ENCODE measurements at places on chromosomes 3 and 15.

GRCh38 chr15:86010398-86010797, 69.3 kb upstream of the AGBL1 start:
- no peak for DNase-seq

DNA sequence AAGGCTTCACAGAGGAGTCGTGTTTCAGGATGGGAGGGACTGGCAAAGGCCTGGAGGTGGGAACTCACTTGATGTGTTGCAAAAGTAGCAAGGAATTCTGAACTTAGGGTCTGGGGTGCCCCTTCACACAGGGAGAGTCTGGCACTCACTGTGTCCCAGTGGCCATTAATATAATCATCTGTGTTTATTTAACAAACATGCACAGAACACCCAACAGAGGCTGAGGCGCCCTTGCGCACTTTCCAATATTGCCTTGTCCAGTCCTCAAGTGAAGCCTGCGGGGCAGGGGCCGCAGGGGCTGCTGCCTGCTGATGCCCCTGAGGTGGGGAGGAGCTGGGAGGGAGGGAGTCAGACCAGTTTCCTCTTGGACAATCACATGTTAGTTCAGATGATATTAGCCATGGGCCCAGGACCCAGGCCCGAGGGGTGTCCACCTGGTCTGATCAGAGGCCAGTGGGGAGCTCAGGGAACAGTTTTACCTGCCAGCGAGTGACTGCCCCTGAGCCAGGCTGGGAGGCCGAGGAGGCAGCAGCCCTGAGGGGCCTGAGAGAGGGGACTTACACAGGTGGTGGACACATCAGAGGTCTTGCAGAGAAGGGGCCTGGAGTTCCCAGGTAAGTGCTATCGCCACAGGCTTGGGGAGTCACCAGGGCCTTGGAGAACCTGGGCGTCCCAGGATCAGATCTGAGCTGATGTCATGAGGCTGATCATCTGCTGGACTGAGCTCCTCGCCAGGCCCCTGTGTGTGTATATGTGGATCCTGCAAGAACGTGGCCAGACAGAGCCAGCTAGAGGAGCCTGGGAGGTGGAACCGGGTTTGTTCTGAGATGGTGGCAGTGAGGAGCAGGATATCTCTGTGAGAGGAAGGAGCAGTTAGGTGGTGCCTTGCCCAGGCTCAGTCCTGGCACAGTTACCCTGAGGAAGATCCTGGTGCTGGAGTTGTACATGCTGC, 13.8 kb upstream of the TXNRD3 start:
- no peak for DNase-seq

DNA sequence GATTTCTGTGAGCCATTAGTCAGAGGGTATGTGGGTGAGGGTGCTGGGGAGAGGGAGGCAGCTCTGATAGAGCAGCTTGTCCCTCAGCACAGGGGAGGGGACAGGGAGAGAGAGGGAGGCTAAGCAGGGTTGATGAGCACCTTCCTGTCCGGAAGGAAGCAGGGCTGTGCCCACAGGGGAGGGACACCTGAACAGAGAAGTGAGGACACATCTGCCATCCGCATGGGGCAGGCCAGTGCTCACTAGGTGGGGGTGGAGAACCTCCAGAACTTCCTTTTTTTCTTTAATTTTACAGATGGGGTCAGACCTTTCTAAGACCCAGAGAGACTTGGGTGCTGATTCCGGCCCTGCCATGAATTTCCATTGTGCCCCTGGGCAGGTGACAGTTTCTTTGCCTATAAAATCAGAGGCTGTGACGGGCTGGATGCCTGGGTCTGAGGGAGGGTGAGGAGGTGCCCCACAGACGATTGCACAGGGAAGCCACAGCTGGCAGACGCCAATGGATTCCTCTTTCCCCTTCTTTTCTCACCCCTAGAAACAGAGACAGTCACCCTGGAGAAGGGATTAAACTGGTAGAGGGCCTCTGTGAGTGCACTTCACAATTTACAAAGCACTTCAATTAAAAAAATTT, 4.1 kb upstream of the TGM5 start:
- DNase-seq = no peak

DNA sequence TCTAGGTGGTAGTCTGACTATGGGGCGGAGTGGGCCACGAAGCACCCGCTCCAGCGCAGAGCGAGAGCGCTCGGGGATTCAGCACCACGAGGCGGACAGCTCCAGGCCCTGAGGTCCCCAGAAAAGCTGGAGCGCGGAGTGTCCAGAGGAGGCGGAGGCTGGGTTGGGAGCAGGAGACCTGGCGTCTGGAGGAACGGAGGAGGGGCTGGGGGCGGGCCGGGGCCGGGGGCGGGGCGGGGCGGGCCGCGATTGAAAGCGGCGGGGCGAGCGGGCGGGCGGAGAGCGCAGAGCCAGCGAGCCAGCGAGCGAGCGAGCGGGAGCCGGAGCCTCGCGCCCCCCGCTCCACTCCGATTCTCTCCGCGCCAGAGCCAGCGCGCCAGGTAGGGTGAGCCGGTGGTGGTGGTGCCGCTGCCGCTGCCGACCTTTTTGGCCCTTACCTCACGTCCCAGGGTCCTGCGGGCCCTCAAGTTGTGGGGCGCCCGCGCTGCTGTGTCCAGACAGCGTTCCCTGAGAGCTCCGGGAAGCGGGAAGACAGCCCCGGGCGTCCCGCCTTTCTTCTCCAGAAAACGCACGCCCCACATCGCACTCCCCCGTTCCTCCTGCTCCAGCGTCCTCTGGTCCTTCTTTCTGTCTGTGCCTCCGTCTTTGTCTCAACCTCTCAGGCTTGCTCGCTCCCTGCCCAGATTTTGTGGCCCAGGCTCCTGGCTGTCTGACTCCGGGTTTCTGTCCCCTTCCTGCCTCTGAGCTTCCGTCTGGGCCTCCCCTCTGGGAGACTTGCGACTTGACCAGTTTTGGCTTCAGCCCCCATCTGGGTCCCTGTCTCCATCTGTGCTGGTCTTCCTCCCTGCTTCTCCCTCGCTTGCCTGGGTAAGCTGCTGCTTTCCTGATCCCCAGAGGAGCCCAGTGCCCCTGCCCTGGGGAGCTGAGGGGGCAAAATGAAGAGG, at the start of gene GRM2:
Gene GRM2, plus strand, starts transcription at position 281 of the 944 bp plus-strand sequence. CDS start 1,916 bp downstream, outside the sequence.
- DNase-seq = peak; percentile 89

Data from muscle of arm (tissue), 14 donors.